Activated CD8-positive, alpha-beta memory T cell treated with anti-CD3 and anti-CD28 coated beads for 1 hour (primary cell): ENCODE measurements at places on chromosomes 2 and 18.

DNA sequence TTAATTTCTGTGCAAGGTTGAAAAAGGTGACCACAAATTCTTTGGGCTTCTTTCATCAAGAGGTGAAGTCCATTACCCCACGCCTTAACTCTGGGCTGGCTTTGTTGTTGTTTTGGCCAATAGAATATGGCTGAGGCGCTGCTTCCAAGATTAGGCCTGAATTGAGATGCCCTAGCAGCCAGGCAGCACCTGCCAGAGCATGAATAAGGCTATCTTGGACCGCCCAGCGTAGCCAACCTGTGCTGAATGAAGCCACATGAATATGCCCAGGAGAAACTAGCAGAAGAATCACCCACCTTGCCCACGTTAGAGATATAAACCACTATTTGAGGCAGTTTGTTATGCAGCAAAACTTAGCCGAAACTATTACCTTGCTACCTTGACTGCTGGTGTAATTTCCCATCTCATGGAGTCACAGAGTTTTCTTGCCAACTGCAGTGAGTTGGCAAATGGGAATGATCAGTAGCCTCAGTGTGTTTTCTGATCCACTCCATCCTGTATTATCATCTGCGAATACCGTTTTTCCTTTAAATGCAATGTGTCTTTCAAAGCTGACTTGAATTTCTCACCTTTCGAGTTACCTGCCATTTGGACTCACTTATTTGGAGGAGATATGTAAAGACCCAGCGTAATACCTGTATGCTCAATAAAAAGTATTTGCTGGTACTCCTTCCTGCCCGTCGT lies 679 bp downstream of the TSGA10 start:
- no peak for DNase-seq

DNA sequence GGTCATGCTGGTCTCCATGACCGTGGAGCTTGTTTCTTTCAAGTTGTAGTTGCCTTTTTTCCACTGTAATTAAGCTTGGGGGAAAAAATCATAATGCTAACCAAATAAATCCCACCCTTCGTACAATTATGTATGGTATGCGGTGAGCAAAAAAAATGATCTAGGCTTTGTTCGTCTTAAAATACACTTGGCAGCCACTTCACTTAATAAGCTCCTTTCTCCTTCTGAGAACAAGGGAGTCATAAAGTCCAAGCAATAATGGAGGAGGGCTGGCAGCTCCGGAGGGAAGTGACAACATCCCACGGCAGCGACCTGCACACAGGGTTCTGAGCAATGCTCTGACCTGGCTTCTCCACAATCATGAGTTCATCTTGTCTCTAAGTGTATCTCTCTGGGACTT lies 91.2 kb upstream of the KLHL29 start:
- DNase-seq = no peak

DNA sequence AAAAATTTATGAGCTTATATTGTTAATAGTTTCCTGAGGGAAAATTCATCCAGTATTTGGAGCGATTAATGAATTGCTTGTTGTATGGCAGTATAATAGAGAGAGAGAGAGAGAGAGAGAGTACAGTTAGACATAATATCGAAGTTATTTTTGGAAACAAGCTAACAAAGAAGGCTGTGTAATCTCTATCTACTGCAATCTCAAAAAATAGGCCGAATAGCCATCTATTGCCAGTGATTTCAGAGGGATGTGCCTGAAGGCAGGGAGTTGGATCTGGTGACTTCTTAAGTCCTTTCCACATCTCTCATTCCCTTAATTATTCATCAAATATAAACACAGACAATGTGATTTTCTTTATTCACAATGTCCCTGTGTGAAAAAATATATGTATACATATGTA lies 433.1 kb upstream of the RAB12 start:
- DNase-seq = no peak

- DNase-seq = no peak
These were observed 102.7 kb downstream of the CSRNP3 start for GRCh38 chr2:165572151-165572550.

DNA sequence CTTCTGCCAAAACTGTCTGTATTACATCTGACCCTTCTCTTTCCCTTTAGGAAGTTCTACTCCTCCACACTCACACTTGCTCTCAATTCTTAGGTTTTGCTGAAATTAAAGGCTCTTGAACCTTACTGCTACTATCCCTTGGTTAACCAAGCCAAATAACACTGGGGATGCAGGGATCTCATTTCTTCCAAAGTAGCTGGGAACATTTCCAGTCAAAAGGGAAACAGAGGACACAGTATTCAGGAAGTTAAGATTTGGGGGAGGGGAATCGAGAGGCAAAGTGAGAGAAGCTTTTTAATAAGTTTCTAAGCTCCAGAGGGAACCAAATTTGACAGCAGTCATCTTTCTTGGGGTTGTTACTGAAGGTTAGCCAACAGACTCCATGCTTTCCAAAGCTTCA lies 6.2 kb downstream of the SEPTIN2 start:
- no peak for DNase-seq

GRCh38 chr2:39772086-39772811 lies 6.8 kb downstream of the THUMPD2 start:
- no peak for DNase-seq

DNA sequence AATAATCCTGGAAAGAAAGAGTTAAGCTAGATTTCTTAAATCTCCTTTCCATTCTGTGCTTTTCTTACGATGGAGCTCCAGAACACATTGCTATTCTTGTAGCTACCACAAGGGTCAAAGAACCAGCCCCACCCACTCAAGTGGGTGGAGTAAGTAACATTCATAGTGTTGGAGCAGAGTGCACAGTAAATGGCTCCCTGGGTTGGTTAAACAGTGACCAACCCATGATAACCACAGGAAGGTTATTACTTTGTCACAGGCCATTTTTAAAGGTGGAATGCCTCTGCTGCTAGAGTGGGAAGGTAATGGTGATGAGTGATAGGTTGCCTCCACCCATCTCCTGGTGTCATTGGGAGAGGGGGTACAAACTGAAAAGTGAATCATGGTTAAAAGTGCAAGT lies 13.9 kb downstream of the ARPC2 start:
- no peak for DNase-seq
